ENCODE measurements at places on chromosomes 7 and 10. TPM values are rescaled to one million over a fixed set of nuclear protein-coding genes. Genes with fewer than 3 reads are reported as not detected.

SLC18A3 gene
- total RNA-seq, result not detected

PNLIPRP3 gene
- total RNA-seq, result not detected

CDK14 gene
- 35.8 TPM for total RNA-seq

NPSR1 gene
- total RNA-seq, result not detected

GJC3 gene
- total RNA-seq, result not detected

PRKG1 gene
- total RNA-seq, result 27.2 TPM

SLC26A5 gene
- total RNA-seq, result not detected

ABCB4 gene
- total RNA-seq, result 0.99 TPM

CYP2E1 gene
- 0.86 TPM for total RNA-seq

PILRB gene
- total RNA-seq, result 7.8 TPM

PRPS1L1 gene
- total RNA-seq, result not detected

VAX1 gene
- total RNA-seq, result not detected

AKR1B15 gene
- total RNA-seq, result 0.07 TPM

GDF2 gene
- not detected for total RNA-seq

PRSS37 gene
- not detected for total RNA-seq

RADIL gene
- total RNA-seq, result 0.13 TPM

AKR1C8 gene
- total RNA-seq, result not detected

CPXM2 gene
- total RNA-seq, result 114 TPM

HOXA9 gene
- total RNA-seq, result 0.33 TPM

SPDYE2 gene
- total RNA-seq, result not detected

INHBA gene
- 67.4 TPM for total RNA-seq

ASZ1 gene
- total RNA-seq, result not detected

ADAMTS14 gene
- total RNA-seq, result 2.5 TPM

APBB1IP gene
- total RNA-seq, result 0.26 TPM

ETV1 gene
- 33.4 TPM for total RNA-seq

SPAM1 gene
- not detected for total RNA-seq

TSPAN15 gene
- total RNA-seq, result 1.7 TPM

RSPH10B gene
- 0.63 TPM for total RNA-seq

FOXP2 gene
- total RNA-seq, result 0.26 TPM

AKR1E2 gene
- total RNA-seq, result 18.4 TPM

CPVL gene
- total RNA-seq, result 0.20 TPM

All from smooth muscle cell of the pulmonary artery (primary cell).